NCI-H2081 treated with DMSO at 0.1 percent for 48 hours (cell line): ENCODE measurements at places on chromosomes 11 and 22.

DNA sequence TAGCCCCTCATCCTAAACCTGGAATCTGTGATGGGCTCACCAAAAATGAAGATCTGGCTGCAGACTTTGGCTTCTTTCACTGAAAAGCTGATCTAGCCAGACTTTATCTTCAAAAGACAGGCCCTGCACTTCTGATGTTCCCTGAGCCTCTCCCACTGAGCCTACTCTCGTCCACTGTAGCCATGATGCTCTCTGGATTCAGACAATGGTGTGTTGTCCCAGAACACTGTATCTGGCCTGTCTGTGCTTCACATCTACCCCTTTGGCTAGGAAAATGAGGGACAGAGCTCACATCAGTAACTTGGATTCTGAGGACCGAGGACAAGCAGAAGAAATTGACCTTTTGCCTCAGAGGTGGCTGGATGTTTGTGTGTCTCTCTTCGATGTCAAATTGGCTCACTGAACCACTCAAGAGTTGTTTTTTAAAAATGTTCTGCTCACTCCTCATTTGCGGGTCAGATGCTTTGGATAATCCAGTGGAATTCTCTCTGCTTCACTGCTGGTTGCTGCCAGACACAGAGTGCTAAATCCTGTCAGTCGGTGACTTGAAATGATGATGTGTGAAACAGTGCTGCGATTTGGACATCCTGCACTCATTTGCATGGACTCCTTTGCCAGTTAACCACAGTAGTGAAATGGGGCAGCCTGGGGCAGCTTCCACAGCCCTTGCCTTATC lies 67.5 kb downstream of the ARFGAP2 start:
- DNase-seq: no peak

DNA sequence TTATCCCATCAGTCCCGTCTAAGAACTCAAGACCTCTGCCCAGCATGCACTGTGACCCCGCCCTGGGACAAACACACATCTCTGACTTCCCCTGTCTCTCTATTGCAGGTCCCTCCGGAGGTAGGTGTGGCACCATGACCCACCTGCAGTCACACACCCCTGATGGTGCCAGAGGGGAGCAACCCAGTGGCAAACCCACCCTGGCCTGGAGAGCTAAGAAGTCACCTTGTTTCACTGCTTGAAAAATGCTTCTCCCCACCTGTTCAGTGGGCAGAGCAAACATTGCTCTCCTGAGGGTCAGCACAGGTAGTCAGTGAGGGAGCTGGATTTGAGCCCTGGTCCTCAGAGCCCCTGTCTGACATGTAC lies 23.9 kb downstream of the CAPN1 start:
- no peak for DNase-seq

GRCh38 chr11:34214961-34215805 lies 109.8 kb downstream of the NAT10 start:
- DNase-seq: no peak

- no peak for DNase-seq
Measured at GRCh38 chr11:68002575-68002937, 1.3 kb downstream of the UNC93B1 start.

- DNase-seq: no peak
Measured at GRCh38 chr11:75105462-75105925, 8.8 kb upstream of the OR2AT4 start.

DNA sequence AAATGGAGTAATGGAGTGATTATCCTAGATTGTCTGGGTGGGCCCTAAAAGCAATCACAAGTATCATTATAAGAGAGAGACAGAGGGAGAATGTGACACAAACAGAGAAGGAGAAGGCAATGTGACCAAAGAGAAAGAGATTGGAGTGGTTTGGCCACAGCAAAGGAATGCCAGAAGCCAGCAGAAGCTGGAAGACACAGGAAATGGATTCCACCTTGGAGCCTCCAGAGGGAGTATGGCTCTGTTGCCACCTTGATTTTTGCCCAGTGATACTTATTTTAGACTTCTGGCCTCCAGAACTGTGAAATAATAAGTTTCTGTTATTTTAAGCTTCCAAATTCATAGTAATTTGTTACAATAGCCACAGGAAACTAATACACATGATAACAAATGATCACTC lies 36.8 kb upstream of the OR5P2 start:
- no peak for DNase-seq

DNA sequence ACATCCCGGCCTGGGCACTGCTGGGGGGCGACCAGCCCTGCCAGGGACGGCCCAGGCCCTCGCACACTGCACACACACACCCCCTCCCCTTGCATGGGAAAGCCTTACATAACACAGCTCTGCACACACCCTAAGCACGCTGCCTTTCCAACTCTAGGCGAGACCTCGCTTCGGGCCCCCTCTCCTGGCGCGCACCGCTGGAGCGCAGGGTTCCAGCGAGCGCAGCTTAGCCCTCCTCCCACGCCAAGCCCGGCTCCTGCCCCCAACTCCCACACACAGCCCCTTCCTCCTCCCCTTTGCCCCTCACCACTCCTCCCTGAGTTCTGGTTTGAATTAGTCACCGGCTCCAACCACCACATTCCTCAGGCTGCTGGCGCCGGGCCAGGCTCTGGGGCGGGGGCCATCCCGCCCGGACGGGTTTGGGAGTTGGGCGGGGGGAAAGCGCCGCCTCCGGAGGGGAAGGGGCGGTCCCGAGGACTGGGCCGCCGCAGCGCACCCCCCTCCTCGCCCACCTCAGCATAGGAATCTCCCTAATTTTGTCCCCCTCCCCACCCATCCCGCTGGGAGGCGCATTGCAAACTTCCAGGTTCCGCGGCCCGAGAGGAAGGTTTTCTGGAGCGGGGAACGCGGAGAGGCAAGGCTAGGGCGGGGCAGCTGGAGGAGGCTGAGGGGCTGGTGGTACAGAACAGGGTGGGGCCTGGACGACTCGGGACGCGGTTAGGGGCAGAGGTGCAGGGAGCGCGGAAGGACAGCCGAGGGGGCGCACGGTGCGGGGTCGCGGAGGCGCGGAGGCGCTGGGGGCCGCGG lies 966 bp downstream of the AHNAK start:
- DNase-seq: no peak

DNA sequence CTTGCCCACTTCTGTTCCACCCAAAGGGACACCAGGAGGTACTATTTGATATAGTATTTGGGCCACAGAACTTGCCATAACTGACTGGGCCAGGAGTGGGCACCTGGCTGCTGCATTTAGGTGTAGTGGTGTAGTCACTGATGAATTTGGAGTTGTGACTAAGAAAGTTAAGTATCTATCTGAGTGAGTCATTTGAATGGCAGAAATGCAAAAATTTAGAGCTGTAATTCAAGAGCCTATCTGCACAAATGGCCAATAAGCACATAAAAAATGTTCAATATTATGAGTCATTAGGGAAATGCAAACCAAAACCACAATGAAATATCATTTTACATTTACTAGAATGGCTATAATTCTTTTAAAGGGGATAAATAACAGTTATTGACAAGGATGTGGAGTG lies 14.7 kb downstream of the GLYATL2 start:
- DNase-seq: no peak

DNA sequence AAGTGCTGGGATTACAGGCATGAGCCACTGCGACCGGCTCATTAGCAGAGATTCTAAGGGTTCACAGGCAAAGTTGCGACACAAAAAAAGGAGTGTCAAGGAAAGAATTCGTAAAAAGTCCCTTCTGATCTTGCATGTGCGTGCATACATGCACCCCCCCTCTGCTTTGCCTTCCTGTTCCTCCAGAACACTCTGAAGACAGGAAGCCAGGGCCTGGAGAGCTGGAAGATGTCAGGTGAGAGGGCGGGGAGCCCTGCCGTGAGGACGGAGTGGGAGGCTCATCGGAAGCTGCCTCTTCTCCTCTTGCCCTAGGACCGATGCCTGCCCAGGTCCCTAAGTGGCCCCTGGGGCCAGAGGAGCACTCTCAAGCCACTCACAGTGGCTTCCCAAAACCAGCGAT lies 89.1 kb downstream of the LARGE1 start:
- DNase-seq: no peak

DNA sequence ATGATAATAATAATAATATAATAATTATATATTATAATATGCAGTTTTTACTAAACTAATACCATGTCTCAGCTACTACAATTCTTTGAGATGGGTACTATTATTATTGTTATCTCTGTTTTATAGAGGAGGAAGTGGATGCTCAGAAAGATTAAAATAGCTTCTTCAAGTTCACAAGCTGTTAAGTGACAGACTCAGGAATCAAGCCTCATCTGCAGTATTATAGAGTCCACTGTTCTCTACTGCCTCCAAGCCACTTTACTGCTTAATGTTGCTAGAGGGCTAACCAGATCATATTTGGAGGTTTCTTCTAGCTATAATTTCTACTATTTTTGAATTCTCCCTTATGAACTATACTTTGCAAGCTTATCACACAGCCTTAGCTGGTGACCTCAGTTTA lies 62.7 kb downstream of the CSTPP1 start:
- no peak for DNase-seq

DNA sequence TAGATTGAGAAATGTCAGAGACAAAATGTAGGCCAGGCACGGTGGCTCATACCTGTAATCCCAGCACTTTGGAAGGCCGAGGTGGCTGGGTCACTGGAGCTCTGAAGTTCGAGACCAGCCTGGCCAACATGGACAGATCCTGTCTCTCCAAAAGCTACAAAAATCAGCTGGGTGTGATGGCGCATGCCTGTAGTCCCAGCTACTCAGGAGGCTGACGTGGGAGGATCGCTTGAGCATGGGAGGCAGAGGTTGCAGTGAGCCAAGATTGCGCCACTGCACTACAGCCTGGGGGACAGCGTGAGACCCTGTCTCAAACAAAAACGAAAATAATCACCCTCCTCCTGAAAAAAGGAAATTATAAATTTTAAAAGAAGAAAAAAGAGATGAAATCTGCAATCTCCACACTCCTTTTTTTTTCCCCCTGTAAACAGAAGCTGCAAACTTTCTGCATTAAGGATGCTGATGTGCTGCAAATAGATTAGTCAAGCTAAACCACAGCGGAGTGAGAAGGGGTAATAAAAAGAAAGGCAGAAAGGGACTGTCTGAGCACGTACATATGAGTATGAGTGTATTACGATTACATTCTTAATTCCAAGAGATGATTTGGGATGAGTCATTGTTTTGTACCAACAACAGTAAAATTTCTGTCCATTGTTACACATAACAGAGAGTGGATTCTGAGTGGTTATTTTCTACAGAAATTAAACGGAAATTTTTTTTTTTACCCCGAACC lies 87.3 kb downstream of the SIK3 start:
- DNase-seq: no peak

DNA sequence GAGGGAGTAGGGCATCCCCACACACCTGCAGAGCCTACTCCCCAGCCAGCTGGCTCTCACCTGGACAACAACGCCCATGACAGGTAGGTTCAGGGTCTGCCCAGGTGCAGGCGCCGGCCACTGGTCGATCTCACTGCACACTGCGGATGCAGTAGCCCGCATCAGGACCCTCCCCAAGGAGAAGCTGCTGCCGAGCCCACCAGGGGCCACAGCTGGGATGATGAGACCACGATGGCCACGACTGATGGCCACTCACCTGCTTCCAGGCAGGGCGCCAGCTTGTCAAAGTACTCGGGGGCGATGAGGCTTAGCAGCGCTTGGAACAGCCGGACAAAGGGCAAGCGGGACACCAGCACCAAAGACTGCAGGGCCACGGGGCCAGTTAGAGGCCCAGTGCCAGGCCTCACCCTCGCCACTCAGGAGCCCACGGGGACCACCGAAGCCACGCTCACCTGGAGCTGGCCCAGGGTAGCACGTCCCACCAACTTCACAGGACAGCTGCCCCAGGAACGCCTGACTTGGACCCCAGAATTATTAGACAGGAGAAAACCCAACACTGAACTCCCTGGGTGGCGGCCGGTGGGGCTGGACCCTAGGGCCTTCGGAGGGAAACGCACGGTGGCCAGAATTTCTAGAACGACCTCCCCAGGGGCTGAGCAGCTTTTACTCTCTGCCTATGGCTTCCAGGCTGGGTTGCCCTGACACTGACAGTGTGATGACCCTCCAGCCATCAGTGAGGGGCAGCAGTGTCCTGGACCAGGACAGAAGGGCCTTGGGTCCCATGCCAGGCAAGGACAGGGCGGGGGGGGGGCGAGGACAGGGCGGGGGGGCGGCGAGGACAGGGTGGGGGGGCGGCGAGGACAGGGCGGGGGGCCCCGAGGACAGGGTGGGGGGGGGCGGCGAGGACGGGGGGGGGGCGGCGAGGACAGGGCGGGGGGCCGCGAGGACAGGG lies 8.9 kb upstream of the PLXNB2 start:
- no peak for DNase-seq

GRCh38 chr11:79482800-79483199 lies 42.0 kb upstream of the TENM4 start:
- DNase-seq: no peak

- DNase-seq: no peak
Measured at GRCh38 chr11:72673284-72673942, 809 bp downstream of the PDE2A start.

- DNase-seq: no peak
Measured at GRCh38 chr11:36098087-36098486, 154.2 kb downstream of the LDLRAD3 start.

- no peak for DNase-seq
Measured at GRCh38 chr22:39275814-39276439, 31.1 kb upstream of the PDGFB start.

GRCh38 chr11:68942751-68943271 lies 38.0 kb downstream of the MRGPRD start:
- DNase-seq: no peak
